ENCODE measurements at places on chromosomes 6 and 20.
A peak's percentile ranks its signal among the peaks of the same experiment; 100 is the strongest.

DNA sequence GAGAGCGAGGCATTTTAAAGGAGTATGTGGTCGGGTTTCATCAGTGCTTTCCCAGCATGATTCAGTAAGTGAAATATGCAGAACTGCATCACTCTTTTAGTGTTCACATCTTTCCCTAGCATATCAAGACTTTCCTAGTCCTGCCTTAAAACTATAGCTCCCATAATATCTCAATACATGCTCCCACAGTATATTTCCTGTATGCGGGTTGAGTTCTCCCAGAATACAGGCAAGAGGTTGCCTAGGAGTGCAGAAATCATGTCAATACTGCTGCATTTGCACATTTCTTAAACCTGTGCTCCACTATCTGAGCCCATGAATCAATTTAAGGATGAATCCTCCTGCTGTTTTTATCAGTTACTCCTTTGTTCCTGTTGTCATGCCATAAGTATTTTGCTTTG is 386.6 kb upstream of the SLC35B3 start:
- no peak for DNase-seq

- no peak for DNase-seq
Observed at GRCh38 chr6:5657684-5658430, 348.9 kb downstream of the NRN1 start.

GRCh38 chr6:134174672-134175531 is 122.5 kb upstream of the SLC2A12 start:
- peak; percentile 82 for DNase-seq

DNA sequence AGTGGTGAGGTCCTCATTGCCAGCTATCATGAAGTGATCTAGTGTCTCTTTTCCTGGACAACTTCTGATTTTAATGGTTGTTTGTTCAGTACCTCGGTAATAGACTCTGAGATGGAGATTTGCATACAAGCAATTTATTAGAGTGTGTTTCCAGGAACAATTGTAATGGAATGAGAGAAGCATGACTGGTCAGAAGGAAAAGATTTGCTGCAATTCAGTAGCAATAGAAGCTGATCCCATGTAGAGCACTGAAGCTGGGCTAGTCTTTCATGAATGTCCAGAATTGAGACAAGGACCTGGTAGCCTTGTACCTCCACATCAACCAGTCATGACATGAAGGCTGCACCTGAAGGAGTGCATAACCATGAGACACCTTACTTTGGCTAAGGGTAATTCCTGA is 526.5 kb downstream of the NKAIN2 start:
- no peak for DNase-seq

Measured in NCI-H1694 treated with DMSO at 0.1 percent for 48 hours (cell line).